ENCODE measurements at places on chromosomes 1 and 21.

DNA sequence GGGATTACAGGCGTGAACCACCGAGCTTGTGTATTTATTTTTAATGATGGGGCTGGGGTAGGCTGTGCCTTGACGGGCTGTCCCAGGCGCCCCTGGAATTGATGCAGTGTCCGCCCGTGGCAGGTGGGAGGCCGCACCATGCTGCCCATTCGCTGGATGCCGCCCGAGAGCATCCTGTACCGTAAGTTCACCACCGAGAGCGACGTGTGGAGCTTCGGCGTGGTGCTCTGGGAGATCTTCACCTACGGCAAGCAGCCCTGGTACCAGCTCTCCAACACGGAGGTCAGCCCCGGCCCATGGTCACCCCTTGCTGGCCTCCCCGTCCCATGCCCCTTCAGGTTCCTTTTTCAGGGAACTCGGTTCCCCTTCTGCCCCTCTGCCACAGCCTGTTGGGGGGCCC lies 13.6 kb upstream of the PEAR1 start:
- no peak for DNase-seq

DNA sequence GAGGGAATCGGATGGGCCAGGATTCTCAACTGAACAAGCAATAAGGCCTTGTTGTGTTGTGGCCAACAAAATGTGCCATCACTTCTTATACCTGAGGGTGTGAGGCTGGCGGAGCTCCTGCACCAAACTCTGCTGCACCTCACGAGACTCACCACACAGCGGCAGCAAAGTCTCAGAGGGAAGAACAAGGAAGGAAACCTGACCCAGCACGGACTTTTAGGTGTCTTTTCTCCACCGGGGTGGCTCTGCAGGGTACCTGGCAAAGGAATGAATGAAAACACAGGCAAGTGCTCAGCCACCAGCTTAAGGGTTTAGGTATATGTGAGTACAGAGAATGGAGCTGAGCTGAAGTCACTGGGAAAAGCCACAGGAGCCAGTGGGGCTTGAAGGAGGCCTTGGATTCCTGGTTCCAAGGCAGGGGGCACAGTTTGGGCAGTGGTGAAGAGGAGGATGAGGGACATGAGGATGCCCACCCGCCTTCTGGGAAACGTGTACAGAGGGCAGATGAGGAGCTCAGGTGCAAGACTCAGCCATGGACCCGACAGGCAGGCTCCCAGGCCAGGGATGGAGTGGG lies 31.1 kb upstream of the HSD3B1 start:
- DNase-seq, result no peak

GRCh38 chr1:147083919-147084272 lies 88.4 kb downstream of the PRKAB2 start:
- DNase-seq, result no peak

- no peak for DNase-seq
Observed at GRCh38 chr1:117561551-117561950, 44.3 kb upstream of the TENT5C start.

DNA sequence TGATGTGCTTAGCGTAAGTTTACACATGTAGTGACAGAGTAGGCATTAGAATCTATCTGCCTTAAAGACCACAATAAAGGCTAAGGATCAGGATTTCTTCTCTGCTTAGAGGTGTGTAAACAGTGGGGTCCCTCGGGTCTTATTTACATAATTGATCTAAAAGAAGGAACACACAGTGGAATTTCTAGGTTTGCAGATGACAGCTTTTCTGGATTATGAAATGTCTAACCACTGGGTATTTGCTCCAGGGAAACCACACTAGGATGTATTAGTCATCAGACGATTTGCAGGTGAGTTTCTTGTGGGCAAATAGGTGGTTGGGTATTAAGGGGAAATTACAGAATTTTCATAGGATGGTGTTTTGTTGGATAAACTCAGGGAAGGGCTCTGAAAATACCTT lies 5.8 kb downstream of the LRRC8D start:
- DNase-seq, result no peak

- no peak for DNase-seq
Observed at GRCh38 chr1:10498231-10498630, 23.5 kb downstream of the PEX14 start.

GRCh38 chr1:203593723-203594122 lies 32.9 kb upstream of the ATP2B4 start:
- DNase-seq, result peak; percentile 26

- DNase-seq, result no peak
Observed at GRCh38 chr1:31995263-31995662, 18.4 kb upstream of the KHDRBS1 start.

DNA sequence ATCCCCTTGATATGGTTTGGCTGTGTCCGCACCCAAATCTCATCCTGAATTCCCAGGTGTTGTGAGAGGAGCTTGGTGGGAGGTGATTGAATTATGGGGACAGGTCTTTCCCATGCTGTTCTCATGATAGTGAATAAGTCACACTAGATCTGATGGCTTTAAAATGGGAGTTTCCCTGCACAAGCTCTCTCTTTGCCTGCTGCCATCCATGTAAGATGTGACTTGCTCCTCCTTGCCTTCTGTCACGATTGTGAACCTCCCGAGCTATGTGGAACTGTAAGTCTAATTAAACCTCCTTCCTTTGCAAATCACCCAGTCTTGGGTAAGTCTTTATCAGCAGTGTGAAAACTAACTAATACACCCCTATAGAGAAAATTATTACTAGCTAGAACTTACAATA lies 959.5 kb upstream of the ADGRL2 start:
- no peak for DNase-seq

GRCh38 chr21:26445440-26445839 lies 127.6 kb downstream of the CYYR1 start:
- DNase-seq, result no peak

GRCh38 chr1:21775550-21775914 lies 7.4 kb downstream of the USP48 start:
- no peak for DNase-seq

DNA sequence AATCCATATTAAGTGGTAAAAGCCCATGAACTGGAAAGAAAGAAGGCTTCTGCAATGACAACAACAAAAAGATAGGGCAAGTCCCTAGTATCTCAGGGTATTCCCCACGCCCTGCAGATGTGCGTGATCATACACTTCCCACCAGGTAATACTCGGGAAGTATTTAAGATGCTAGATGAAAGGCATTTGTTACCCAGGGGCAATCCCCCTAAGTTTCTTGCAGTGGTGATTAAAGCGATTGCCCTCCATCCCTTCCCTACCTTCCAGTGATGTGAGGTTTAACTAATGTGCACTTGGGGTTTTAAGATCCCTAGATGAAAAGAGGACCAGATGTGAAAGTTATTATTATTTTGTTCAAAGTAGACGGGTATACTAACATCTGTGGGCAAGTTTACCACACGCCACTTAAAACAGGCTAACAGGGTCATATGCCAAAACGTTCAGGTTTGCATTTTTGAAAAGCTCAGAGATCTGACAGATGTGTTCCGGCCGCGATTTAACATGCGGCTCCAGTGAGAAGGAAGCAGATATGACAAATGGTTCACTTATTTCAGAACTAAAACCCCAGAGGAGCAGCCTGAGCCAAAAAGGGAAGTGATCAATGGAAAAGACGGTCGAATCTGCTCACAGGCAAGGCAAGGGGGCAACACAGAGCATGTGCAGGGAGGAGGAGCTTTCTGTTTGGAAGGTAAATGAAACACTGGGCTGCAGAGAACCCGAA lies 17.4 kb downstream of the TIAM1 start:
- peak; percentile 17 for DNase-seq

- DNase-seq, result no peak
Observed at GRCh38 chr1:110798691-110799256, 74.2 kb upstream of the CD53 start.

GRCh38 chr21:35479529-35479928 lies 430.4 kb upstream of the RUNX1 start:
- DNase-seq, result no peak

DNA sequence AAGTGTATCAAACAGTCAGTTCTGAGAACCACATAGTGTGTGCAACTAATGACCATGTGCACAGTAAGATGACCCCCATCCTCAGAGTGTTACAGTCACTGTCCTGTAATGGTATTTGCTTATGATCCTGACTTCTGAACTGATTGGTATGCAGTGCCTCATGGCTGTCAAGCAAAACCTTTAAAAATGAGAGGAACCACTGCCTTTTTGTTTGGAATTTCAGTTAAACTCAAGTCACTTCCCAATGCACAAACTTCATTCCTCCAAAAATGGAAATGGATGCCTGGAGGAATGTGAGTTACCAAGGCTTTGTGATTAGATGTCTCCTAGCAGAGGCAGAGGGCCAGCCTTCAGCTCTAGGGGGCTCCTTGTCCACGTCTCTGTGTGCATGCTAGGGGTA lies 10.5 kb downstream of the C1orf198 start:
- DNase-seq, result no peak

DNA sequence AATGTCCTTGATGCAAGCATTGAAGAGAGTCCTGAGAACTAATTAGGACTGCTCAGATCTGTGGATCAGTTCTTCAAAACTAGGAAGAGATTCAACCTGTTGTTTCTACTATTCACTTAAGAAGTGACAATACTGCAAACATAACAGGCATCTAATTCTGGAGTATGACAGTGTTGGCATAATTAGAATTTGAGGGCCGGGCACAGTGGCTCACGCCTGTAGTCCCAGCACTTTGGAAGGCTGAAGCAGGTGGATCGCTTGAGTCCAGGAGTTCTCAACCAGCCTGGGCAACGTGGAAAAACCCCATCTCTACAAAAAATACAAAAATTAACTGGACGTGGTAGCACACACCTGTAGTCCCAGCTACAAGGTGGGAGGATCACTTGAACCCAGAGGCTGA lies 8.0 kb upstream of the FOXJ3 start:
- DNase-seq, result no peak

DNA sequence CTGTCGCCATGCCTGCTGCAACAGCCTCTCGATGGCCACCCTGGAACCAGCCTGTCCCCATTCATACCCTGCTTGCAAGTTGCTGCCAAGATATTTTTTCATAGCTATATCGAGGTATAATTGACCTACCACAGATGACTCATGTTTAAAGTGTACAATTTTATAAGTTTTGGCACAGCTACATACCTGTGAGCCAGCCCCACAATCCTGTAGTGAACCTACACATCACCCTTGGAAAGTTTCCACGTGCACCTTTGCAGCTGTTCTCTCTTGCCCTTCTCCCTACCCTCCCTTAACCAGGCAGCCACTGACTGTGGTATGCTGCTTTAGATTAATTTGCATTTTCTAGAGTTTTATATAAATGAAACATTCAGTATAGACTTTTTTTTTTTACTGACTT lies 23.0 kb upstream of the KCNJ6 start:
- DNase-seq, result no peak

- no peak for DNase-seq
Observed at GRCh38 chr1:223651291-223651991, 14.1 kb downstream of the CAPN8 start.

DNA sequence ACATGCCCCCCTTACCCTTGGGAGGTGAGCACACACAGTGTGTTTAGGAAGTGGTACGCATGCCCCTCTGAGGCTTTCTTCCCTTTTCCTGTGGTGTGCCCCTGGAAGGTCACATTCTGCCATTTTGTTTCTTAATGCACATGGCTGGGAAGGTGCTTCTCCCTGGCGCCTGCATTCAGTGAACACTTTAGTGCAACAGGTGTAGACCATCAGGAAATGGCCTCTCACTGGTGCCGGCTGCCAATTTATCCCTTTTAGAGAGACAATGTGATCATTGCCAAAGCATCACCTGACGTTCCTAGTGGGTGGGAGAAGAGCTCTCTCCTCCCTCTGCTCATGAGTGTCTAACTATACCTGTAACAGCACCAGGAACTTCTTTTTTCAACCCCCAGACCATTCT lies 51.8 kb upstream of the PDE9A start:
- no peak for DNase-seq

- no peak for DNase-seq
Observed at GRCh38 chr1:186446152-186446551, 14.8 kb downstream of the PDC start.

DNA sequence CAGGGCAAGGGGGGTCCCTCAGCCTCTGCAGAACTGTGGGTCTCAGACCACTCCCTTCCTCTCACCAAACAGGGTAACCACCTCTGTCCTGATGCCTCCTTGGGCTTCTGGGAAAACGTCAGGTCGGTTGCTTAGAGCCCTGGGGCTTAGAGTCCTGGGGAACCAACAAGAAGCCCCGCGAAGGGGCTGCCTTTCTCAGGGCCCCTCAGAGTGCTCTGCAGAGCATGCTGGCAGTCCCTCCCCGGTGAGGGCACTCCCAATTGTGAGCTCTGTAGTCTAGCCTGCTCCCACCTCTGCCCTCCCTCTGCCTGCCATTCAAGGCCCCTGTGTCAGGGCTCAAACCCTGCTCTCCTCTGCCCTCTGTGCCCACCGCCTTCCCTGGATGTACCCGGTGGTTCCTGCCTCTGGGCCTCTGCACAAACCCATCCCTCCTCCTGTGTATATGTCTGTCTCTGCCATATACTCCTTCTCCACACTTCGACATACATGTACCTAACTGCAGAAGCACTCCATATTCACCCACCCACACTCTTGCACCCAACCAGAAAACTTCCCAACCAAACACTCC lies 92.3 kb downstream of the DMRTB1 start:
- DNase-seq, result no peak

GRCh38 chr1:56922507-56922906 lies 43.3 kb downstream of the C8B start:
- DNase-seq, result no peak

- no peak for DNase-seq
Observed at GRCh38 chr1:218368686-218369085, 23.6 kb downstream of the TGFB2 start.

- no peak for DNase-seq
Observed at GRCh38 chr1:246364415-246364941, 142.6 kb downstream of the SMYD3 start.

- DNase-seq, result no peak
Observed at GRCh38 chr1:107247679-107248078, 106.8 kb downstream of the NTNG1 start.

Measured in stimulated activated CD4-positive, alpha-beta T cell treated with anti-CD3 and anti-CD28 coated beads, Interleukin-15, amount 100 ng/mL, for 1 hour (primary cell).